Renal pelvis (tissue), 12 donors: ENCODE measurements at places on chromosomes 5 and 9.

GRCh38 chr9:137417161-137418021 is 5.6 kb downstream of the EXD3 start:
- DNase-seq: no peak

DNA sequence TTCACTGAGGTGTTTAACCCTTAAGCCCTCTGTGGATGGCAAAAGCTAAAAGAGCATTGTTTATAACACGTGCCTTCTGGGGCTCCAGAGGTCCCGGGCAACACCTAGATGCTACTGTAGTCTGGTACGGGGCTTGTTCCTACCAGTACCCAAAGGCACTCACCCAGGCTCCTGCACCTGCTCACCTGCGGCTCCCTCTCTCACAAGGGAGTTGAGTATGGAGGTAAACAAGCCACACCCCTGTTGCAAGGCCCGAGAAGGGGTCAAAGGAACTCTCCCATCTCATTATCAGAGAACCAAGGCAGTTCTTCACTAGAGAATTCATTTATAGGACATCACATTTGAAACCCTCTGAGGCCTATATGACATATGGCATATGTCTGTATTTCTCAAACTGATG is 53.4 kb upstream of the IL6ST start:
- no peak for DNase-seq

GRCh38 chr5:10536511-10536910 is 27.4 kb upstream of the ANKRD33B start:
- DNase-seq: no peak

DNA sequence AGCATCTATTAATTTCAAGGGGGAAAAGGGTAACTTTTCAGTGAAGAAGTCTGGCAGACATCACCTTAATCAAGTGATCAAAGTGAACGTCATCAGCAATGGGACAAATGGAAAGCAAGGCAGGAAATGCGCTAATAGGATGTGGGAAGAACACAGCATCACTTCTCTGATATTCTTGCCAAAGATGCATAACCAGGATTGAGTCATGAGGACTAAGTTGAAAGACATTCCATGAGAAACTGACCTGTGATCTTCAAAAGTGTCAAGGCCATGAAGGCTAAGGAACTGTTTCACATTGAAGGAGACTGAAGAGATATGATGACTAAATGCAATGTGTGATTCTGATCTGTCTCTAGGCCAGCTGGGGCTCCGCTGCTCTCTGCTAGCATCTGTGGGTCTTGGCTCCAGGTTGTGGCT is 92.9 kb downstream of the NDFIP1 start:
- no peak for DNase-seq

GRCh38 chr5:45578270-45578669 is 117.9 kb downstream of the HCN1 start:
- no peak for DNase-seq

DNA sequence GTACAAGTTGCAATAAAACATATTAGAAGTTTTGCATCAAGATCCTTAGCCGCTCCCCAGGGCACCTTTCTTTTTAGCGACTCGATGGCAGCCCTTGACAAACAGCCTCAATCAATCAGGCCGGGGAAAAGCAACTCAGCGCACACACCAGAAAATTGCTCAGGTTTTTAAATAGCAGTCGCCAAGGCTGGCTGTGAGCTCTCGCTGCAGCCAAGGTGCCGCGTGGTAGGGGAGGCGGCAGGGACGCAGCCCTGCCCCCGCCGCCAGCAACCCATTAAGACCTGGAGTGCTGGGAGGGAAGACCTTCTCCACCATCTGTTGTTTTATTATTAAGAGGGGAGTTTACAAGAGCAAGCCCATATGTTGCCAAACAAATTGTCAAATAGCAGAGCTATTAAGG is 22.6 kb downstream of the ASS1 start:
- DNase-seq: no peak

DNA sequence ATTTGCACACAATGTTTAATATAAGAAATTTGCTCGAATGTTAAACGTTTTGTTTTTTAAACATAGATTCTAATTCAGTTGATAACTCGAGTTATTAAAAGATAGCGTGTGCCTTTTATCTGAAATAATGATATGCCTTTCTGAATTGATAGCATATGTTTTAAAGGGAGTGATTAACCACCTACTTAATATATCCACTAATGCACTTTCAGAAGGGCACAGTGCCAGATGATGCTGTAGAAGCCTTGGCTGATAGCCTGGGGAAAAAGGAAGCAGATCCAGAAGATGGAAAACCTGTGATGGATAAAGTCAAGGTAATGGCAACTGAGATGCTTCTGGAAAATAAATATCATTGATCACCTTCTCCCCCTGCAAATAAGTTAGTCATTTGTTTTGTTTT is 53.9 kb downstream of the ERAP1 start:
- DNase-seq: no peak

- DNase-seq: no peak
These were observed 31.5 kb upstream of the TMED7 start for GRCh38 chr5:115657125-115657880.

- no peak for DNase-seq
These were observed 25.4 kb upstream of the ZFYVE16 start for GRCh38 chr5:80382488-80382887.
